Head of caudate nucleus (tissue), 42 donors: ENCODE measurements at places on chromosomes 12 and 14.

- DNase-seq: no peak
These were observed 241.6 kb upstream of the NPAS3 start for GRCh38 chr14:32697114-32697513.

DNA sequence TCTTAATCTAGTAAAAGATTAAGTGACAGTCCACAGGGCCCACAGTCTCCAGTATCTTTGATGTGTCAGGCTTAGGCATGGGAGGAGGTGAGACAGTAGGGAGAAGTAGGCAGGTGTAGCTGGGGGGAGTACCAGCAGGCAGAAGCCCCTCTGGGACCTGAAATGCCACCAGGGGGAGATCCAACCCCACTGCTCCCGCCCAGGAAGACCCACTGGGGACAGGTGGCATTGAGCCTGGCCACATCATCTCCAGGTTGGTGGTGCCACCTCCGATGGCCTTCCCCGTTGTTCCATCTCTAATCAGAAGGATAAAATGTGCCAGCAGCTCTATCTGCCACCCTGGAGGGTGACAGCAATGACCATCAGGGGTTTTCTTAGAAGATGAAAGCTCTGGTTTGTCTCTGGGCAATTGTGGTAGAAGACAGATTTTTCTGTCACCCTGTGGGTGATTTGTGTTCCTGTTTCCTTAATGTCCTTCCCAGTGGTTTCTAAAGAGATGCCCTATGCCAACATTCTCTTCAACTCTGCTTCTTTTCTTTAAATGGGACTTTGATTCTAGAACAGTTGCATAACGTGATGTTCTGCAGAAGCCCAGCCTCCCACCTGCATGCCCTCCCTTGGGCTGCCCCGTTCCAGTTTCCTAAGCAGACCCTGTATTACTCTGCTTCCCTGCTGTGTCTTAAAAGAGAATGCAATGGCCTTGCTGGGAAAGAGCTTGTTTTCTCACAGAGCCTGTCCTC lies 12.3 kb upstream of the SERPINA12 start:
- DNase-seq: no peak

DNA sequence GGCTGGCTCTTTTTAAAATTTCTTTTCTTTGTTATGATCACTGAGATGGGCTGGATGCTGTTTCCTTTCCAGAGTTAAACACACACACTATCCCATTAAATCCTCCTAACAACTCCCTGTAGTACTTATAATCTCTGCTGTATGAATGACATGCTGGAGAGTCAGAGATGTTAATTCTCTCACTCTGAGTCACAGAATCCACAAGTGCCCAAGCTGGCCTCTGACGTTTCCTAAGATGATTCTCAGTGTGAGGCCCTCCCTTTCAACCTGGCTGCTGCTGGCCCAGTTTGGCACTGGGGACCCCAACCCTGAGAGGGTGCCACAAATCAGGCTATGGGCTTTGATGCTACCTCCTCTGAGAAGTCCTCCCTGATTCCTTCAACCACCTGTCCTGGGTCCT lies 5.4 kb downstream of the NOS1 start:
- DNase-seq: no peak

GRCh38 chr14:75864352-75864751 lies 117.4 kb downstream of the TGFB3 start:
- no peak for DNase-seq

GRCh38 chr14:61887628-61888027 lies 125.4 kb downstream of the SNAPC1 start:
- DNase-seq: no peak

- no peak for DNase-seq
These were observed 45.8 kb upstream of the NCOR2 start for GRCh38 chr12:124613151-124613585.

- peak; percentile 47 for DNase-seq
These were observed 116.3 kb downstream of the GLT1D1 start for GRCh38 chr12:128969480-128970055.

- DNase-seq: peak; percentile 18
These were observed 60.6 kb upstream of the TCL1A start for GRCh38 chr14:95774265-95775160.

GRCh38 chr14:100539766-100540140 lies 47.5 kb downstream of the BEGAIN start:
- peak; percentile 14 for DNase-seq

DNA sequence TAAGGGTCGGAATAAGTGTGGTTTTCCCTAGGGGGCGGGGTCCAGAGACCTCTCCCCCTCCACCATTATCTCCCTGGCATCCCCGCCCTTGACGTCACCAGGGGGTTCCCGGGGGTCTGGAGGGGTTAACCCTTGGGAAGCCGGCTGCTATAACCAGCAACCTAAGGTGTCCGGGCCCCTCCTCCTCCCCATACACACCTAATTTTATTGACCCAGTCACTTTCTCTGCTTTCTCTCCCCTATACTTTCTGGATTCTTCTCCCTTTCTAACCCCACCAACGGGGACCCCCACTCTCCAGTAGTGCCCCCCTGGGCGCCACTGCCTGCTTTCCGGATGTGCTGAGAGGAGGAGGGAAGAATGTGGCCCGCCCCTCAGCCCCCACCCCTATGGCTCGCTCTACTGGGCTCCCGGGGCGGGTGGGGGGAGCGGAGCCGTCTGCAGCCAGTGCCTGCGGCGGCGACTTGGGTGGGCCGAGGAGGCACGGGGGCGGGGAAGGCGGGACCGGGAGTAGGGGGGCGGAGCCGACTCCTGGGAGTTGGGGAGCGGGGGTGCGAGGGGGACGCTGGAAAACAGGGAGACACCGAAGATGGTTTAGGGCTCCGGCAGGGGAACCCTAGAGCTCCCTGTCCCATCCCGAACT lies 1.8 kb downstream of the GLI1 start:
- peak; percentile 42 for DNase-seq

DNA sequence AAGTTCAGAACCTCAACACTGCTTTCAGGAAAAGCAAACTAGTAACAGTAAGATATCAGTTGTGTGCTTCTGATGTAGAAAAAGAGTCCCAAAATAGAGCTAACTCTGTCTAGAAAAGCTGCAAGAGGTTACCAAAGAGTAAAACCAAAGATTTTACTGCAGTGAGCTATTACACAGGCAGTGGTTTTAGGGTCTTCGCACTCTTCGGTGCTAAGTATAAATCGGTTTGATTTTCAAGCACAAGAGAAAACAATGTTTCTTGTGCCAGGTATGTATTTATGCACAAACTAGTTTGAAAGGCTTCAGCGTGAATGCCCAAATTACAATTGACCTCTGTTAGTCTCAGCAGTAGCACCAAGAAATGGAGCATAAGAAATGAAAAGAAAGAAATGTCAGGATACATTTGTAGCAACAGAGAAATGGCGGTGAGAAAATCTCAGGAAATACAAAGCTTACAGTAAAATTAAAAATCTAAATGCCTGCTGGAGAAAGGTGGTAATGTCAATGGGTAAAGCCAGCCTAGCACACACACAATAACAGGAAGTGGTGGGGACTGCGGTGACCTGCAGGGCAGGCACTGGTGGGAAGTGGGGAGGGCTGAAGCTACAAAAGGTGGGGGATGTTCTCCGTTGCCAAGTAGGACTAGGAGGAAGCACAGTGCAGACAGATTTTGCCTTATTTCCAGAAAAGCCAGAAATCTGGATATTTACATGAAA lies 18.0 kb upstream of the DYRK2 start:
- peak; percentile 12 for DNase-seq

DNA sequence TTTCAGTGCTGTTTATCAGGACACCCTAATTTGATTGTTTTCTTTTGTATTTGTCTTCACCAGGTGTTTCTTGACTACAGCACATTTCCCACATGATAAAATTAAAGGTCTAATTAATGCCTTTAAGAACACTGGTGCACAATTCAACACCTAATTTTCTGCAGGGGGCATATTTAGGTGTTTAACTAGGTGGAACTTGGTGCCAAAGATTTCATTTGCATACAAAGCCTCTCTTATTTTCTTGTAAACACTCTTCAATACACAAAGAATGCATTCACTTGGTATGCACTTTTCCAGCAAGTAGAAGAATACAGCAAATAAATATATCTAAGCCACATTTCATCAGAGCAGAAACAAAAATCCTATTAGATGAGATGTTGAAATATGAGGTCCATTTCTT lies 646.2 kb upstream of the FOXG1 start:
- DNase-seq: no peak

GRCh38 chr14:67746927-67747326 lies 45.2 kb downstream of the RDH12 start:
- DNase-seq: no peak

DNA sequence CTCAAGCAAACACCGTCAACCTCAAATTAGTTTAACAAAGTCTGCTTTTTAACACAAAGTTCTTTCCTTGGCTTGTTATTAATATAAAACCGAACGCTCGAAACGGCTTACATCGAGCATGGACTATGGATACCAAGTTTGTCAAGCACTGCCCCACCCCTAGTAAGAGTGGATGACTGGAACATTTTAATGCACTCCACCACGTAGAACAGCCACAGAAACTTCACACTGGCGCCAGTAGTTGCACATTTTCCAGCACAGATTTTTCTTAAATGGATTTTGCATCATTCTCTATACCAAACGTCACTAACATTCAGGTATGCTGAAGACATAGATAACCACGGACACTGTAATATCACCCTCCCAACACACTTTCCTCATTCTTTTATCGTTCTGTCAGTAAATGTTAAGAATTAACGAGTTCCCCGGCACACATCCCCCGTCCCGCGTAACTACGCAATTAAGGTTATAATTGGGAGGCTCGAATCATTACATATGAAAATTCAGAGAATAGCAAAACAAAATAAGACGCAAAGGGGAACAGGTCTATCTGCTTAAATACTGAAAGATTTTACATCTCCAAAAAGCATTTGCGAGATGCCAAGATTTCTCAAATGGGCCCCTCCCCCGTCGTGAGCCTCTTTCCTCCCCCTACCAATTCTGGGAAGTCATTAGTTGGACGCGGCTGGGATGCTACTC lies 990 bp downstream of the FERMT2 start:
- peak; percentile 8 for DNase-seq

- no peak for DNase-seq
These were observed 218.4 kb upstream of the C14orf180 start for GRCh38 chr14:104361101-104361591.

- DNase-seq: no peak
These were observed 62.6 kb downstream of the FIGNL2 start for GRCh38 chr12:51785906-51786305.

DNA sequence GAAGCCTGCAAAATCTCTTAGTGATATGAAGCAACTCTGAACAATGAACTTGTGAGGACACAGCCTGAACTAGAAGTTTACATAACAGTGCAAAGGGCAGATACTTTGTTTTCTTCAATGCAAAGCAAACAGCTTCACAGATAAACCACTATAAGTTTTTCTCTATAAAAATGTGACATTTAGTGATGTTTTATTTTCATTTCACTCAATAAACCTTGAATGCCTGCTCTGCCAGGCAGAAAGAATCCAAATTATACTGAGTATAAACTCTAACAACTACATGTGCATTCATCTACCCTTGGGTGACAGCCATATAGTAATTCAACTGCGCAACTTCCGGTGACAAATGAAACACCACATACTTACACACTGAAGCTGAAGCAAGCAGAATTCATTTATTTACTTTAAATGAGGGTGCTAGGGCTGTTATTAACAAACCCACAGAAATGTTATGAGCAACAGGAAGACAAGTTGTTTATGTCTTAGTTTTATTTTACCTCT lies 10.3 kb downstream of the DCP1B start:
- no peak for DNase-seq

- DNase-seq: no peak
These were observed 313.7 kb upstream of the SYT1 start for GRCh38 chr12:78550831-78551230.

- DNase-seq: no peak
These were observed 42.4 kb upstream of the PPP2R5C start for GRCh38 chr14:101719045-101719645.

DNA sequence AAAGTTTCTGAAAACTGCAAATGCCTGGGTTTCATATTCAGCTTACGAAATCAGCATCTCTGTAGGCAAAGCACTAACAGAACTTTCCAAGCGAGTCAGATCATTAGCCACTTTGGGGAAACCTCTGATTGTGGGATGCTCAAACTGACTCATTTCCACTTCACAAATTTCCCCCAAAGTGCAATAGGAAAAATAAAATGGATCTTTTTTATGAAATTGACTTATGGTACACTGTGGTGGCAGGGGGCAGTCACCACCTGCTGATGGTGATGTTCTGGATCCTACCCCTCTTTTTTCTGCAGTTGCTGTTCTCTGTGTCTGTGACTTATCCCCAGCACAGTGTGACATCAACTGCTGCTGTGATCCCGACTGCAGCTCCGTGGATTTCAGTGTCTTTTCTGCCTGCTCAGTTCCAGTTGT lies 5.6 kb downstream of the TCTN1 start:
- DNase-seq: no peak

- DNase-seq: no peak
These were observed 5.7 kb downstream of the TMEM19 start for GRCh38 chr12:71691504-71692129.

GRCh38 chr14:67487937-67488893 lies at the start of gene TMEM229B:
Gene TMEM229B (minus strand): TSS chr14:67488721. CDS start chr14:67473923, 14,798 bp downstream.
- DNase-seq: peak; percentile 14

DNA sequence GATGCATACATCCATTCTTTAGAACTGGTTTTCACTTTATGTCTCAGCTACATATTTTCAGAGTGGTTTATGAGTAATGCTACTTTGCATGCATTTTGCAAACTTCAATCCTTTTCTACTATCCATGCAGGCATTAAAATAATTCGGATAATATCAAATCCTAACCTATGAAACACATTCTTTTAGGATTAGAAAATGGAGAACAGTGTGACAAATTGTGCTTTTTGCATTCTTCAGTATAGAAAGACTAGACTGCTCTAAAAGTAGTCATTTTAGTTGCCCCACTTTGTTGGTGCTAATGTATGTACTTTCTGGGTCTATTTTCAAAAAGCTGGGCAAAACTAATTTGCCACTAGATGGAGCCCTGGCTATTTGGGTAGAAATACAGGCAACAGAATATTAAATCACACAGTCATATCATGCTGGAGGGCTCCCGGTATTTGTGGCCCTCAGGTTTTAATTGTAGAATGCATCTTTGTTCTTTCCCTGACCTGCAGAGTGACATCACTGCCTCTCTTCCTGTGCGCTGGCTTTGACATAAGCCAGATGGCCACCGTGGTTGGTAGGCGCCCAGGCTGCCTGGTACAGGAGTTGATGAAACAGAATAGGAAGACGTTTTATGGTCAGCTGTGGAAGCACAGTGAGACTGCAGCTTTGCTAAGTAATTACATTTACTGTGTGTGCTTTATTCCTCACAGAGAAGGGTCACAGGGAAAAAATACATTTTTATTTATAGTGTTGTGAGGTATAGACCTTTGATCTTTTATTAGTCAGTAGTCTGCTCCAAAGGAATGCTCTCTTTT lies 28.1 kb downstream of the MSRB3 start:
- no peak for DNase-seq

GRCh38 chr14:61140872-61141271 lies 140.3 kb downstream of the TMEM30B start:
- DNase-seq: no peak

DNA sequence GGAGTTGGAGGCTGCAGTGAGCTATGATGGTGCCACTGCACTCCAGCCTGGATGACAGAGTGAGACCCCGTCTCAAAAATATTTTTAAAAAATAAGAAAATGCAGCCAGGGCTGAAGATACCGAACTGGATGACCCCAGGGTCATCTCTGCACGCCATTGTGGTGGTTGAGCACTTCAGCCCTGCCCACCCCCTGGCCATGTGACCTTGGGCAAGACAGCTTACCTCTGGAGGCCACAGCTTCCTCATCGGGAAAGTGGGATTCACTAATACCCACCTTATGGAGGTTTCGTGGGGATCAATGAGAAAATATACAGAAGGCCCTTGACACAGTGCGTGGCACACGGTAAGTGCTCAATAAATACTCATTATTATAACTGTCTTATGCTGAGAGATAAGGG lies 25.5 kb downstream of the MVK start:
- no peak for DNase-seq
